Mucosa of gallbladder (tissue), 1 donor: ENCODE measurements at places on chromosomes 5 and 9. TPM values are rescaled to one million over a fixed set of nuclear protein-coding genes. Genes with fewer than 3 reads are reported as not detected.

Gene PCDHGA7
- 4.5 TPM for total RNA-seq

GRCh38 chr9:35560625-35561337 is 44.3 kb upstream of the TESK1 start:
- DNase-seq = no peak

DNA sequence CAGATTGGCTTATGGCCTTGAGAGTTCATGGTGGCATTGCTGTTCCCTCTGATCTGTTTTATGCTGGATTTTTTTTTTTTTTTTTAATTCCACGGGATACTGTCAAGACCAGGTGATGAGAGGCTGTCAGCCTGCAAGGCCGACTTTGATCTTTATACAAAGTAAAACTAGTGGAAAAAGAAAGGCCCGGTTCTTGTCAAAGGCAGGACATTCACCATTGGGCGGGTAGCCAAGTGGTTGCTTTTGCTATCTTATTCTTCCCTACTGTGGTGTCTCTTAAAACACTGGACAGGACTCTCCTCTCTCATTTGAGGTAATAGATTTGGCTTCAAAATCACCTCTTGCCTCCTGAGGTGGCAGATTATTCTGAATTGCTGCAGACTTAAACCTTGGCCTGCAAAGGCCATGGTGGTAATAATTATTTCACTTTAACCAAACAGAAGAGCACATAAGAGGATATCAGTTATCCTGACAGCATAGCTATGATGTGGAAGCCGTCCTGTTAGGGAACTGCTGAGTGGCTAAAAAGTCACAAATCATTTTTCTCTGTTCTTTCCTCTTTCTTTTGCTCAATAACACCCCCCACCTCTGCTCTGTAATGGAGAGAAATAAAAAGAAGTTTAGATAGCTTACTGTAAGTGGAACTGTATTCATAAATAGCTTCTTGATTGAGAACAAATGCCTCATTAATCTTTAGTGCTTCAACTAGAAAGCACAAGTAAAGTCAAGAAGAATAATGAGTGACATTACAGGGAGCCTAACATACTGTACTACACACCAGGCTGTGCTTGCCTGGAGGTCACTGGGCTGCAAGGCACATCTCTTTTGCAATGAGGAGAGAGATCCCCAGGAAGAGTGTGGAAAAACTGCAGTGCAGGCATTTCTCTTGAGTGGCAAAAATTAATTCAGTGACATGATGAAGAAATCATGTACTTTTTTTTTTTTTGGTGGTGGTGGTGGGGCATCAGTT is 275.6 kb downstream of the KDM4C start:
- no peak for DNase-seq

DNA sequence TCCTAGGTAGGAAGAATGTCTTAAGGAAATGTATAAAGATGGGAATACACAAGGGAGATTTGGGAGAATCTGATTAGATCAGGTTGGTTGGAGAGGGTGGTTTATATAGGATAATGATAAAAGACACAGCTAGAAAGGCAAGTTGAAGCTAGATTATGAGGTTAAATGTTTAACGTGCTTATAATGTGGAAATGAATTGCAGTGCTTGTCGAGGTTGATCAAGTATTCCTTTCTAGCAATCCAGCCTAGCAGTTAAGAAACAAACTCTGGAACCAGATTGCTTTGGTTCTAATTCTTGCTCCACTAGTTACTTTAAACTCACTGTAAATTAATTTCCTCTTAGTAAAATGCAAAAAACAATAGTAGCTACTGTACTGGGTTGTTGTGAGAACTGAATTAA is 76.5 kb downstream of the NIPBL start:
- DNase-seq = no peak
